ENCODE measurements at places on chromosomes 1 and 21.

GRCh38 chr1:240090014-240090413 is 1.7 kb upstream of the FMN2 start:
- no peak for DNase-seq

DNA sequence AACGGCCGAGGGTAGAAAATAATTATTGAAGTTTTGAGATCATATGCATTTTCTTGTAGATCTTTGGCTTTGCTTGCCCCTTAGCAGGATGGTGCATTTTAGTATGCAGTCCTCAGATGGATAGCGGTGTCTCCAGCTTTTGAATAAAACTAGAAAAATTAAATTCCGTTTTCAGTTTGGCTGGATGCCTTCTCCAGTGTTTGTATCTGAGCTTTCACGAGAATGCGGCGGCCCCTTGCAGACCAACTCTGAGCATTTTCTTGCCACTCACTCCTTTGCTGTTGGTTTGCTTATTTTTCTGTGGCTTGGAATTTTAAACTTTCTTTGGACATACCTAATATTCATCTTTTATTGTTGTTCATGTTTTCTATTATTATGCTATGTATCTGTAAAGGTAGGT is 192.6 kb downstream of the NFIA start:
- DNase-seq, result no peak

GRCh38 chr1:149883598-149884247 is 15.6 kb upstream of the BOLA1 start:
- DNase-seq, result no peak

DNA sequence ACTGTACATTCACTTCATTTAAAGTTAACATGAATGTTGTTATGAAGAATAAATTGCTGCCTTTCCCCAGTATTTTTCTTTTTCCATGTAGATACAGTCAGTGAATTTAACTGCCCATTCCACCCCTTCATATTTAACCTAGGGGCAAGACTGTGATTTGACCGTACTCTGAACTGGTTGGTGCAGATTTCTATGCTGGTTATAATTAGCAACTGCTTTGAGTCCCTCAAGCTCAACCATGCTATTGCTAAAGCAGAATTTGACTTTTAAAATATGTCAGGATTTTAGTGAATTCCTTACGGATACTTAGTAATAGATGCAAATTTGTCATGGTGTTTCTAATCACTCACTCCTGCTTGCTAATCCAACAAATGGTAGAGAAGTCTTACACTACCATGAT is 57.2 kb downstream of the IGSF5 start:
- no peak for DNase-seq

DNA sequence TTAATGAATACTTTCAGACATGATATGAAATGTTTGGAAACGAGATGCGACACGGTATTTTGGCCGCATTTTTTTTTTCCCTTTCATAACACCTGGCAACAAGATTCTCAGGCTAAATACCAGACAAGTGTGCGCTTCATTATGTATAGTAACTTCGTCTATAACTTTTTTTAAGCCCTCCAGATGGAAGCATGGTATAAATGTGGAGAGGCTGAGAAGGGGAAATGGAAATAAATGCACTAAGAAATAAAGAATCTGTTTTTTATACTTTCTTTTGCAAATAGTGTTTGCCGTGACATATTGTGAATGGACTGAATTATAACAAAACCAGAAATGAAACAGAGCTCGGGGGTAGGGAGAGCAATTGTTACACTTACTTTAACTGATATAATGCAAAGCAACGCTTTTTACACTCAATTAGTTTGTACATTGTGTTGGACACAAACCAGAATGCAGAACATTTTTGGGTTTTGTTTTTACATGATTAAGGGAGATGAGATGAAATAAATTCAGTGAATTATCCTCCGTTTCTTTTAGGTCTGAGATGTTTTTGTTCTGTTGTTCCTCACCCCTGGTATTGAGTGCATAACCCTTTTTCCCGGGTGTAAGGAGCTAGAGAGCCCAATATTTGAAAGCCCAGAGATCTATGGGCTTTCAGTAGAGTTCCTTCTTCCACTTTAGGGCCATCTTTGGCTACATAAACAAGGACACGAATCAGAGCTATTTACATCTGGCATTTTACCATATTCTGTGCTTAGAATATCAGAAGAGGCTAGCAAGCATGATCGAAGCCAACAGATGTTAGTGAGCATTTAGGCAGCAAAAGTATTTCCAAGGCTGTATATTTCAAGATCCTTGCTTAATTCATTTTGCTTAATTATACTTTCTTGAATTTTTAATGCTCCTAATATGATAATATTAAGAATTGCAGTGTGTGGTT is 478.0 kb downstream of the CAMTA1 start:
- no peak for DNase-seq

DNA sequence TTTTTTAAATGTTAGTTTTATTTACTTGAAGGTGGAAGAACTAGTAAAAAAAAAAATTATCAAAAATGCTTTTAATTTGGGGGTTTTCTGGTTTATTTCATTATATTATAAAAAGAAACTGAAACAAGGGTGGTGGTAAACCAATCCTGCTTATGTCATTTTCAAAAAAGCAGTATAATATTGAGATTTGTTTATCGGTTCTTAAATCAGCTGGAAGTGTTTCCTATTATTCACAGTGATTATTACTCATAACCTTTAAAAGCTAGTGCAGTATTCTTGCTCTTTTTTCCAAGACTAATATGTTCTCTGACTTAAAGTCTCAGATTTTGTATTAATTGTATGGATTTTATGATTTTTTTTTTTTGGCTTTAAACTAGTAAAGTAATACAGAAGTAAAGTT is 5.4 kb upstream of the LRRC40 start:
- no peak for DNase-seq

Data from stimulated activated CD4-positive, alpha-beta T cell treated with anti-CD3 and anti-CD28 coated beads, Interleukin-15, amount 100 ng/mL, for 48 hours (primary cell).